Natural killer cell treated with Interleukin-12 subunit alpha and Interleukin-12 subunit beta and Interleukin-15 and Interleukin-18, amount 100 ng/mL, for 72 hours (primary cell): ENCODE measurements at places on chromosomes 3 and 15. TPM values are rescaled to one million over a fixed set of nuclear protein-coding genes. Genes with fewer than 3 reads are reported as not detected.

- no peak for DNase-seq
Measured at GRCh38 chr3:153897842-153898241, 223.3 kb upstream of the ARHGEF26 start.

- no peak for DNase-seq
Measured at GRCh38 chr3:124407260-124407659, 323.0 kb upstream of the UMPS start.

- DNase-seq: no peak
Measured at GRCh38 chr3:195058336-195059005, 212.5 kb downstream of the XXYLT1 start.

DNA sequence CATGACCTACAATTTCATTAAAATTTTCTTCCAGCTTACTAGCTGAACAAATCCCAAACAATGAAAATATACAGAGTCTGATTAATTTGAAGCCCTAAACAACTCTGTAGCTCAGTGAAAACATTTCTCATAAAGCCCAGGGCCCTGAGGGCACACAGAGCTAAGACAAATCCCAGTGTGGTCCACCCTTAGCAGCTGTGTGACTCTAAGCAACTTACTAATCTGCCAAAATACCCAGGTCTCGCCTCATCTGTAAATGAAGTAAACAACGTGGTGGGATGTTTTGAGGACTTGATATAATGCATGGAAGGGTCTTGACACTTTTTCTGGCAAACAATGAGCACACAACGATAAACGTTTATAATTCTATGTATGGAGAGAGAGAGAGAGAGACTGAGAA is 158.4 kb downstream of the FHIT start:
- DNase-seq: no peak

DNA sequence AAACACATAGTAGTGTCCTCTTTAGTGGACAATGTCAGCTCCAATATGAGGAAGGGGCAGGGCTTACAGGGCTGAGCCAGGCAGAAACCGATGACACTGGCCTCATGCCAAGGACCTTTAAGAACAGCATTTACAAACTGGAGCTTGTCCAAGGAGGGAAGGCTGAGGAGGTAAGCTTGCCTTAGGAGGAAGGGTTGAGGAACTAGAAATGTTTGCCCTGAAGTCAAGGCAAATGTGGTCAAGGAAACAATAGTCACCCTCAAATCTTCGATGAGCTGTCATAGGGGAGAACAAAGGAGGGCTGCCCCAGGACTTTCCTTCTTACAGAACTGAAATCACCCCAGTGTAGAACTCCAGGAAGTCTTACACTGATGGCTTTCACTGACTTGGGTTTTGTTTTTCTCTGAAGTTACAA is 136.4 kb downstream of the LIPC start:
- no peak for DNase-seq

- no peak for DNase-seq
Measured at GRCh38 chr3:35141406-35141805, 497.9 kb upstream of the ARPP21 start.

GRCh38 chr3:126847061-126847460 is 135.9 kb upstream of the PLXNA1 start:
- DNase-seq: no peak

DNA sequence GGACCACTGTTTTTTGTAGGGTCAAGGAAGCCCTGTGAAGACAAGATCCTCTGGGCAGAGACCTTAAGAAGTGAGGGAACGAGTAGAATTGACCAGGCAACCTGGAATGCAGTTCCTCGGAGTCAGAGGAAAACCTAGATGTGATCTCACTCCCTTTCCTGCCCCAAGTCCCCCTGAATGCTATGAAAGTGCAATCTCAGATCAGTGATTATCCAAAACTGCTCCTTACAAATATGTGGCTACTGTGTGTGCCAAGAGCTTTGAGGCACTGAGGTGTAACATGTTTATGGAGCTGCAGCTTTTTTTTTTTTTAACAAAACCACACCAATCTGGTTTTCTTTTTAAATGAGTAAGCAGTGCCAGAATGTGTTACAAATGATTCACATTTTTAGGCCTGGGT is 35.8 kb downstream of the THSD4 start:
- no peak for DNase-seq

DNA sequence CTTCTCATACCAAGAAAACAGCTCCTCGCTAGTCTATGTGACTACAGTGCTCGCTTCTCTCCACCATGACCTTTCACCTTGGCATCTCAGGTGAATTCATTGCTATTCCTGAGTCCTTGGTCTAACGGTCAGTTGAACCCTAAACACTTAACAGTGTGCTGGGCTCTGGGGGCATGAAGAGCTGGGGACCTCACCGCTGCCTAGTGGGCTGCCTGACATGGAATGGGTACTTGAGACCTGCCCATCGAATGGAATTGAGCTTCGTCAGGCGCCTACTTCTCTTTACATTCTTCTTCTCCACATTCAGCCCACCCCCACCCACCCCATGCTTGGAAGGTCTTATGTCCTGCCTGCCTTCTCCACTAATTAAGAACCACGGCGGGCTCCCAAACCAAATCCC is 22.1 kb downstream of the BOC start:
- DNase-seq: no peak

DNA sequence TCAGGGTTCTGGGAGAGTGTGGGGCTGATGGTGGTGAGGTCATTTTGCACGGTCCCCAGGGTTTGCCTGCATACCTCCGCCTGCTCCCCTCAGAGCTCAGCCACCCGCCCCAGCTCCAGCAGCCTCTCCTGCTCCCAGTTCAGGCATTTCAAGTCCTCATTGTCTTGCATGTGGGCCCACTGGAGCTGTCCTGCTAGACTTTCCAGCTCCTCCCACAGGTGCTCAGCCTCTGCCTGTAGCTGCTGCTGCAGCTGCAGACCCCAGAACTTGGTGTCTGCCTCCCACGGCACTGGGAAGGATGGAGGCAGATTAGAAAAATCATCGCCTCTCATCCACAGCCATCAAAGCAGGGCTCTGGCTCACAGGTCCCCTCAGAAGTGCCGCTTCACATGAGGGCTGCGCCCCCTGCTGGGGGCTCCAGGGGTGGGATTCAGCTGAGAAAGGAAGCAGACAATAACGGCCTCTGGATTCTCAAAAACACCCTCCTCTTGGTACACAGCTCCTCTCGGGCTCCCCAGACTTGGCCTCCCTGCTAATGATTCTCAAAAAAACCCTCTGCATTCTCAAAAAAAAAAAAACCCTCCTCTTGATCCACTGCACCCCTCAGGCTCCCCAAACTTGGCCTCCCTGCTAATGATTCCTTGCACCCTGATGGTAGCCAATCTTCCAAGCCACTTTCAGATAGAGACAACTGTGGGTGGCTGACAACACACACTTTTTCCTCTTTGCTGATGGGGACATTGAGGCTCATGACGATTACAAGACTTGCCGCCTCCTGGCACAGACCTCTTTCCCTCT is 89.3 kb upstream of the C2CD4B start:
- DNase-seq: no peak

- peak; percentile 90 for DNase-seq
Measured at GRCh38 chr3:4739289-4740236, 239.7 kb upstream of the BHLHE40 start.

DNA sequence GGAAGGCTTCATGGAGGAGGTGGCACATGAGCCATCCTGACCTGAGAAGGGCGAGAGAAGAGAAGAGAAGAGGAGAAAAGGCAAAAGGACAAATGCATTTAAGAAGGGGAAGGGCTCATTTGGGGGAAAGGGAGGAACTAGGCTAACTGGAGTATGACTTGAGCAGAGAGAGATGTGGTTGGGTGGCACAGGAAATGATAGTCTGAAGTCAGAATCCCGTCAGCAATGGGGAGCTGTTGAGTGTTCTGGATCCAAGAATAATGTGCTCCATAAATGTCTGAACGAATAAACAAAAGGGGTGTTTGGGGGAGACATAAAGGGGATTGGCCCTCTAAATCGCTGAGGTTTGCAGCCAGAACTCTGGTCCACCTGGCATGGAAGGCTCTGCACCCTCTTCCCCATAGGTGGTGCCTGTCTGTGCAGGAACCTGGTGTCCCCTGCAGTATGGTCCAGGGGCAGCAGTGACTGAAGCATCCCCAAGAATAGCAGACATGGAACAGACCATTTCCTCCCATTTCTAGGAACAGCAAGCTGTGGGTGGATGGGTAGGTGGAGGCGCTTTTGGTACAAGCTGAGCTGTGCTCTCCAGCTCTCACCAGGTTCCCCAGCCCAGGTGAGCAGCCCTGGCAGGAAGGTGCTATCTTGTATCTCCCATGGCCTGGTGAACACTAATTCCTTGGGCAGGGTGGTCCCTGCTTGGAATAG is 15.2 kb downstream of the CORO2B start:
- DNase-seq: no peak

DNA sequence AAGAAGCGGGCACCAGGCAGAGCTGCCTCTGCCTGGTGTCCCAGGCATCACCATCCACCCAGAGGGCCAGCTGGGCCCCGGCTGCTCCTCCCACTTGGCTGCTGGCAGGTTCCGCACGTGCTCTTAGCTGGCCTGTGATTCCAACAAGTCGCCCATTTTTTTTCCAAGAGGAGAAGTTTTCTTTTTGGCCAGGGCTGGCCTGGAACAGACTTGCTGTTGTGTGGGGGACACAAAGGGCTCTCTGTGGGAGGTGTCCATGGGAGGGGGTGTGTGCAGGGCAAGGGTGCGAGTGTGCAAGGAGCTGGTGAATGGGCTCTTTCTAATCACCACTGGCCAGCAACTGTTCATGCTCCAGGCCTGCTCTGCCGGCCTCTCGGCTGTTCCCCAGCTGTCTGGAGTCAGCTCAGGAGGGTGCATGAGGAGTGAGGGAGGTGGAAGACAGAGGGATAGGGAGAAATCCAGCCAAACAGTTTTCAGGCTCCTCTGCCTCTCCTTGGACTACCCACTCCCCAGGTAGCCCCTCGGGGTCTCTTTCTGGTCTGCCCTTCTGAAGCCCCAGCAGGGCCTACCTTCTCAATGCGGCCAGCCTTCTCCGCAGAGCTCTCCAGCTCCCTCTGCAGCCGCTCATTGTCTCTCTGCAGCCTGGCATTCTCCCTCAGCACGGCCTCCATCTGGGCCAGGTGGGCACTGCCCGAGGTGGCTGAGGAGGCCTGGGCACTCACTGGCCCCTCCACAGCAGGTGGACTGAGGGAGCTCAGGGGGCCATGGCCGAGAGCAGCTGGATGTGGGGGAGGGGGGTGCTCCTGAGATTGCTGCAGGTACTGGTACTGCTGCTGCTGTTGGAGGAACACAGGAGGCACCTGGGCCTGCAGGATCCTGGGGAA is 7.1 kb downstream of the AMOTL2 start:
- DNase-seq: peak; percentile 26

GRCh38 chr3:128521715-128522114 is 28.7 kb upstream of the GATA2 start:
- no peak for DNase-seq

- no peak for DNase-seq
Measured at GRCh38 chr15:98123297-98123696, 162.8 kb downstream of the ARRDC4 start.

GRCh38 chr15:83892498-83892897 is 238.6 kb downstream of the ADAMTSL3 start:
- no peak for DNase-seq

- DNase-seq: no peak
Measured at GRCh38 chr15:69704229-69704628, 251.6 kb downstream of the RPLP1 start.

- DNase-seq: peak; percentile 26
Measured at GRCh38 chr3:125136515-125136914, 76.0 kb downstream of the SLC12A8 start.

GRCh38 chr15:29123171-29123570 is 146.5 kb downstream of the NSMCE3 start:
- no peak for DNase-seq

GRCh38 chr3:186315581-186316354 is 46.3 kb downstream of the DGKG start:
- no peak for DNase-seq

DNA sequence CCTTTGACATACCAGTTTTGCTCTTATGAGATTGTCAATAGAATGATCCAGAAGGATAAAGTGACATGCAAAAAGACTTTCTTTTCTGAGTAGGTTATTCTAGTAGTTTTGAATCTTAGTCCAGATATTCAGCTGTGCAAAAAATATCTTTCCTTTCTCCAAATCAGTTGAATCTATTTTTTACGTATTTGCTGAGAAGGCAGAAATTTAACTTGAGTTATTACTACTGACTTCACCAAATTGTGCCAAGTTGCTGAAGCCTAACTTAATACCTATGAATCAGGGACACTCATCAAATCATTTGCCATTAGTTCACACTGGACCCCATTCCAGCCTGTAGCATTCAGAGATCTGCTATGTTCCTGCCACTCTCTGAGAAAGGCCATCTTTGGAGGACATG is 215.6 kb downstream of the EPHA6 start:
- DNase-seq: no peak

- no peak for DNase-seq
Measured at GRCh38 chr3:195735036-195735695, 14.4 kb downstream of the MUC20 start.

DNA sequence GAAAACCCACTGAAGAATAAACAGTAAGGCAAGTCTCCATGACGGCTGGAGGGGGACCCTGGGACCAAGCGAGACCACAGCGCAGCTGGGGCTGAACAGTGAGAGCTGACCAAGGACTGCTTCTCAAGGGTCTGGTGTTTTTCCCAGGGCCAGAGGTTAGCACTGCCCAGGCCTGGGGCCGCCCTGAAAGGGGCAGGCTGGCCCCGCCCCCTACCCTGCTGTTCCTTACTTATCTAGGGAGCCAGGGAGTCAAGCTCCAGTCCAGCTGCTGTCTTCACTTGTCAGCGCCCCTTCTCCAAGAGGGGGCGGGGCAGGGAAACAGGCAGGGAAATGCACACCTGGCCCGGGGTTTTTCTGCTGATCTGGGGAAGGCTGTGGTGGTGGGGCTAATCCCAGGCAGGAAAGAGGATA is 51.6 kb upstream of the HACD2 start:
- DNase-seq: no peak

GRCh38 chr3:10693457-10693856 is 122.6 kb upstream of the SLC6A11 start:
- no peak for DNase-seq

- DNase-seq: no peak
Measured at GRCh38 chr3:129831503-129831902, 62.0 kb downstream of the TMCC1 start.

GRCh38 chr3:143147707-143148106 is 28.1 kb downstream of the CHST2 start:
- no peak for DNase-seq

- DNase-seq: no peak
Measured at GRCh38 chr3:186044968-186045367, 63.9 kb downstream of the ETV5 start.

- no peak for DNase-seq
Measured at GRCh38 chr3:188446014-188446413, 292.1 kb downstream of the LPP start.

The CCDC191 gene
- 3.6 TPM for total RNA-seq

The GPR62 gene
- not detected for total RNA-seq

The CHRFAM7A gene
- total RNA-seq: 2.4 TPM

The EFCC1 gene
- not detected for total RNA-seq

The LDHAL6B gene
- not detected for total RNA-seq

The RAB8B gene
- total RNA-seq: 113 TPM

The PCOLCE2 gene
- not detected for total RNA-seq

The KNL1 gene
- total RNA-seq: 20.1 TPM

The IFT80 gene
- 15.7 TPM for total RNA-seq

The HHATL gene
- not detected for total RNA-seq

The ZNF621 gene
- 27.5 TPM for total RNA-seq
